ENCODE measurements at places on chromosomes 5 and 9.
A peak's percentile ranks its signal among the peaks of the same experiment; 100 is the strongest.

GRCh38 chr9:123669346-123669745, 260.6 kb downstream of the DENND1A start:
- no peak for DNase-seq

- DNase-seq: no peak
Measured at GRCh38 chr5:132877938-132878337, 4.5 kb downstream of the LEAP2 start.

- no peak for DNase-seq
Measured at GRCh38 chr5:45062044-45062443, 253.3 kb downstream of the MRPS30 start.

DNA sequence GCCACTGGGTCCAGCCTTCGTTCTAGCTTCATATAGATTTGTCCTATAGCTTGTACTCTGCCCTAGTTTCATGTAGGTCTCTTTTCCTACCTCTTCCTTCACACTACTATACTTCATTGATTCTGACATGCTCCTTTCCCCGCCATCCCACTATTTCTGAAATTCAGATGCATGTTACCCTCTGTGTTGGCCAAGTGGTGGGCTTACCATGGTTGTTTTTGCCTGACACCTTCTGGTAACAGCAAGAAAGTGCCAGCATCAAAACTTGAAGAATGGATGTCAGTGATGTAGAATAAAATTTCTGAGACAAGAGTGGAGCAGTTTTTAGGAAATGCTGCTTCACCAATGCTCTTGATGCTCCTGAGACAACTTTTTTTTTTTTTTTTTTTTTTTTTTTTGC, 19.5 kb upstream of the SERINC5 start:
- DNase-seq: peak; percentile 55

- no peak for DNase-seq
Measured at GRCh38 chr9:131887680-131888079, 147.8 kb upstream of the RAPGEF1 start.

GRCh38 chr9:91896513-91897121, 53.4 kb downstream of the ROR2 start:
- DNase-seq: no peak

DNA sequence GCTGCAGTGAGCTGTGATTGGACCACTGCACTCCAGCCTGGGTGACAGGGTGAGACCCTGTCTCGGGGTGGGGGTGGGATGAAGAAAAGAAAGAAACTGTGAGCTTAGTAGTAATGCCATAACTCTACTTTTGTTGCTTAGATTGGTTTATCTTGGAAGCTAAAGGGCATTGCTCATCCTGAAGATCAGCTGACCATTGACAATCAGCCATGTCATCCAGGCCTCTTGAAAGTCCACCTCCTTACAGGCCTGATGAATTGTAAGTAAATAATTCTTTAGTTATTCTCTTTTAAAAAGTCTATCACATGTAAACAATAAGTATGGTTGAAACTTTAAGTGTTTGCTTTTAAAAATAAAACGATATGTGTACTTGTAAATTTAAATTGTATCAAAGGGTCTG, 11.4 kb downstream of the OCLN start:
- no peak for DNase-seq

All from CD4-positive, alpha-beta T cell treated with Interleukin-17A for 1 hour (primary cell).